Gastroesophageal sphincter (tissue), 4 donors: ENCODE measurements at places on chromosomes 1 and 21.

GRCh38 chr1:84272401-84272800 is 29.1 kb upstream of the SAMD13 start:
- H3K36me3 ChIP-seq, result no peaks in the 10 kb centered on the region
- no peaks in the 10 kb centered on the region for H3K4me1 ChIP-seq
- no peak overlapping the region for H3K4me3 ChIP-seq

- no peak overlapping the region for H3K4me3 ChIP-seq
- H3K27ac ChIP-seq, result no peak overlapping the region
- H3K27me3 ChIP-seq, result peaks cover 62% of the 10 kb centered on the region
- no peaks in the 10 kb centered on the region for H3K4me1 ChIP-seq
Observed at GRCh38 chr21:43834146-43834905, 30.7 kb upstream of the AGPAT3 start.

DNA sequence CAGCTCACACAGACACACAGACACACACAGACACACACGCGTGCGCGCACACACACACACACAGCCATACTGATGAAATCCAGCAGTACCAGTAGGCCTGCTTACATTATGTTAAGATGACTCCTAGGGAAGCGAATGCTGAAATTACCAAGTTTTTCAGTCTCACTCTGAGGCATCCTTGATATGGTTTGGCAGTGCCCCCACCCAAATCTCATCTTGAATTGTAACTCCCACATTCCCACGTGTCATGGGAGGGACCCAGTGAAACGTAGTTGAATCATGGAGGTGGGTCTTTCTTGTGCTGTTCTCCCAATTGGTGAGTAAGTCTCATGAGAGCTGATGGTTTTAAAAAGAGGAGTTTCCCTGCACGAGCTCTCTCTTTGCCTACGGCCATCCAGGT is 64.1 kb downstream of the TIAM1 start:
- H3K36me3 ChIP-seq, result no peaks in the 10 kb centered on the region
- ATAC-seq, result no peak
- H3K4me3 ChIP-seq, result no peak overlapping the region
- no peaks in the 10 kb centered on the region for H3K27me3 ChIP-seq

DNA sequence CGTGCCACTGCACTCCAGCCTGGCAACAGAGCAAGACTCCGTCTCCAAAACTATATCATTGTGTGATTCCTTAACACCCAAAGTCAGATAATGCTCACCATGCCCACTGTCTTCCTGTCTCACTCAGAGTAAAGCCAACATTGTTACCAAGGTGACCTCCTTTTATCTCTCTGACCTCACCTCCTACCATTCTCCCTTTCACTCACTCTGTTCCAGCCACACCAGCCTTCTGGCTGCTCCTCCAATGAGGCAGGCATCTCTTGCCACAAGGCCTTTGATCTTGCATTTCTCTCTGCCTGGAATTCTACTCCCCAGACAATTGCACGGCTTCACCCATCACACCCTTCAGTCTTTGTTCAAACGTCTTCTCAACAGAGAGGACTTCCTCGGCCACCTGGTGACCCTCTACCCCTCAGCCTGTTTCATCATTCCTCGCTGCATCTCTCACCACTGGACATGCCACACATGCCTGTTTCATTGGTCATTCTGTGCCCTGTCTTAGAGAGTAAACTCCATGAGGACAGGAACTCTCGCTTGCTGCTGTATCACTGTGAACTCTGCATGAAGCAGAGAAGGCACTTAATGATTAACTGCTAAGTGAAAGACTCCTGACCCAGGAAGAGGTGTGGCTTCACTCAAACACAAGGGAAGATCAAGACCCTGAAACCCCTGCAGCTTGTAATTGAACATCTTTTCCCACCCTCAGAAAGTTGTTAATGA is 67.1 kb upstream of the CAPZB start:
- ATAC-seq, result no peak
- H3K27me3 ChIP-seq, result no peaks in the 10 kb centered on the region

GRCh38 chr1:51926171-51926812 is 47.8 kb upstream of the NRDC start:
- H3K4me1 ChIP-seq, result no peaks in the 10 kb centered on the region
- H3K4me3 ChIP-seq, result no peak overlapping the region
- H3K27me3 ChIP-seq, result peaks cover 51% of the 10 kb centered on the region

- no peak overlapping the region for H3K4me3 ChIP-seq
- no peak overlapping the region for H3K27ac ChIP-seq
- no peaks in the 10 kb centered on the region for H3K36me3 ChIP-seq
- no peaks in the 10 kb centered on the region for H3K27me3 ChIP-seq
- no peak for ATAC-seq
- no peaks in the 10 kb centered on the region for H3K4me1 ChIP-seq
Observed at GRCh38 chr21:19475525-19475924, 1071.9 kb upstream of the TMPRSS15 start.

- H3K27ac ChIP-seq, result no peak overlapping the region
- H3K4me3 ChIP-seq, result no peak overlapping the region
- no peaks in the 10 kb centered on the region for H3K4me1 ChIP-seq
- no peak for ATAC-seq
Observed at GRCh38 chr1:26350701-26351589, 3.0 kb downstream of the CRYBG2 start.
